ENCODE measurements at places on chromosomes 16 and 17. TPM values are rescaled to one million over a fixed set of nuclear protein-coding genes. Genes with fewer than 3 reads are reported as not detected.

ZMYND15 gene
- total RNA-seq = 0.05 TPM

MPV17L gene
- total RNA-seq = 0.19 TPM

CYB5B gene
- 77.8 TPM for total RNA-seq

PMP22 gene
- total RNA-seq = 32.2 TPM

TSC2 gene
- total RNA-seq = 40.8 TPM

ST6GALNAC2 gene
- 0.51 TPM for total RNA-seq

CACNG5 gene
- total RNA-seq = not detected

CCL8 gene
- total RNA-seq = 0.05 TPM

NLK gene
- total RNA-seq = 49.4 TPM

TMEM107 gene
- 13.0 TPM for total RNA-seq

ACE gene
- total RNA-seq = 155 TPM

CPHXL2 gene
- total RNA-seq = not detected

KCNJ16 gene
- 1.7 TPM for total RNA-seq

ABCA8 gene
- under 0.01 TPM for total RNA-seq

MMP25 gene
- not detected for total RNA-seq

BHLHA9 gene
- total RNA-seq = not detected

ZACN gene
- total RNA-seq = not detected

KRTAP2-3 gene
- total RNA-seq = not detected

CDC27 gene
- total RNA-seq = 201 TPM

SCARF1 gene
- 172 TPM for total RNA-seq

PITPNM3 gene
- total RNA-seq = 0.34 TPM

HYDIN gene
- total RNA-seq = 0.17 TPM

RAB40B gene
- total RNA-seq = 8.9 TPM

HOXB4 gene
- 3.2 TPM for total RNA-seq

PYDC1 gene
- not detected for total RNA-seq

GLP2R gene
- total RNA-seq = not detected

DNAJA3 gene
- 58.9 TPM for total RNA-seq

SOCS3 gene
- total RNA-seq = 46.4 TPM

ZSCAN10 gene
- not detected for total RNA-seq

KIF2B gene
- total RNA-seq = not detected

KCNH4 gene
- under 0.01 TPM for total RNA-seq

RNF112 gene
- total RNA-seq = 0.51 TPM

SLC4A1 gene
- not detected for total RNA-seq

LIMD2 gene
- 46.5 TPM for total RNA-seq

CA7 gene
- not detected for total RNA-seq

TVP23A gene
- not detected for total RNA-seq

TBC1D3C gene
- total RNA-seq = 0.56 TPM
